ENCODE measurements at places on chromosomes 3 and 15. TPM values are rescaled to one million over a fixed set of nuclear protein-coding genes. Genes with fewer than 3 reads are reported as not detected.
A peak's percentile ranks its signal among the peaks of the same experiment; 100 is the strongest.

Gene SYNM
- total RNA-seq, result 6.7 TPM

Gene FOXL2
- not detected for total RNA-seq

Gene ZNF654
- 11.9 TPM for total RNA-seq

Gene RHOV
- 96.3 TPM for total RNA-seq

Gene GRM2
- total RNA-seq, result 1.9 TPM

GRCh38 chr15:69511015-69511414, 58.4 kb downstream of the RPLP1 start:
- no peak overlapping the region for H3K4me3 ChIP-seq
- H3K27me3 ChIP-seq, result no peaks in the 10 kb centered on the region
- no peak overlapping the region for H3K27ac ChIP-seq

DNA sequence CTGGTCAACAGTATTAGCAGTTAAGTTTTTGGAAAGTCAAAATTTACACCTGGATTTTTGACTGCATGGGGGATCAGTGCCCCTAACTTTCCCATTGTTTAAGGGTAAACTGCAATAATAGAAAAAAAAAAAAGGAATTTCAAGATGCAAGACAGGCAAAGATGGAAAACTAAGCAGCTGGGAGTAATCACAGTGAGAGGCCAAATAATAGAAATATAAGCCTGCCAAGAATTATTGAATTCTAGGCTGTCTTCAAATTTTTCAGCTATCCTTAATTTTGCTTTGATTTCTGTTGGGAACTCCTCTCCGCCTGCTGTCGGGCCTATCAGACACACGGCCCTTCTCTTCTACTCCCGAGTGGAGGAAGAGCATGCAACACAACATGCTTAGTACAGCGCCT, 215.5 kb upstream of the LMCD1 start:
- no peaks in the 10 kb centered on the region for H3K27me3 ChIP-seq
- H3K36me3 ChIP-seq, result no peaks in the 10 kb centered on the region
- no peak overlapping the region for H3K27ac ChIP-seq
- DNase-seq, result no peak

GRCh38 chr3:153291059-153291685, 129.1 kb downstream of the RAP2B start:
- no peaks in the 10 kb centered on the region for H3K36me3 ChIP-seq
- no peak overlapping the region for H3K27ac ChIP-seq
- no peak for DNase-seq

- H3K27ac ChIP-seq, result peak overlapping the region; percentile 33
- H3K4me3 ChIP-seq, result no peak overlapping the region
- no peaks in the 10 kb centered on the region for H3K27me3 ChIP-seq
- no peak for DNase-seq
- H3K36me3 ChIP-seq, result no peaks in the 10 kb centered on the region
These were observed 3.8 kb downstream of the IL1RAP start for GRCh38 chr3:190517687-190518086.

GRCh38 chr3:79369306-79369705, 398.5 kb downstream of the ROBO1 start:
- no peak overlapping the region for H3K27ac ChIP-seq
- DNase-seq, result no peak
- H3K4me3 ChIP-seq, result no peak overlapping the region

- H3K36me3 ChIP-seq, result no peaks in the 10 kb centered on the region
- peaks cover 22% of the 10 kb centered on the region for H3K4me1 ChIP-seq
- peak overlapping the region; percentile 39 for H3K27ac ChIP-seq
- no peak for DNase-seq
These were observed 35.2 kb downstream of the BDH1 start for GRCh38 chr3:197520311-197521276.

DNA sequence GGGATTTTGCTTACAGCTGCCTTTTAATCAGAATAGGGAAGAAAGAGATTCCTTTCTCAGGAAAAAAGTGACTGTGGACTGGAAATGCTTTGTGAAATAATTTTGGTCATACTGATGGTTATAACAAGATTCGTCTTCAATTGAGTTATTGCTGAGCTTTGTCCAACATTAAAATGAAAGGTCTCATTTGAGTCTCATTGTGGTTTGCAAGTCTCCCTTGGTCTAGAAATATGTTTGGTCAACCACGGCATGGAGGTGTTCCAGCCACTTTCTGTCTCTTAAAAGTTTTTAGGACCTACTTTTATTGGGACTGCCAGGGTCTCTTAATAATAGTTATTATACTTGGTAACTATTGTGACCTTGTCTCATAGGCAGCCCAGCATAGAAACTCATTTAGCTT, 15.3 kb downstream of the FLNB start:
- peaks cover 72% of the 10 kb centered on the region for H3K4me1 ChIP-seq
- no peak overlapping the region for H3K4me3 ChIP-seq
- DNase-seq, result no peak
- H3K36me3 ChIP-seq, result no peaks in the 10 kb centered on the region
- no peak overlapping the region for H3K27ac ChIP-seq
- no peaks in the 10 kb centered on the region for H3K27me3 ChIP-seq

DNA sequence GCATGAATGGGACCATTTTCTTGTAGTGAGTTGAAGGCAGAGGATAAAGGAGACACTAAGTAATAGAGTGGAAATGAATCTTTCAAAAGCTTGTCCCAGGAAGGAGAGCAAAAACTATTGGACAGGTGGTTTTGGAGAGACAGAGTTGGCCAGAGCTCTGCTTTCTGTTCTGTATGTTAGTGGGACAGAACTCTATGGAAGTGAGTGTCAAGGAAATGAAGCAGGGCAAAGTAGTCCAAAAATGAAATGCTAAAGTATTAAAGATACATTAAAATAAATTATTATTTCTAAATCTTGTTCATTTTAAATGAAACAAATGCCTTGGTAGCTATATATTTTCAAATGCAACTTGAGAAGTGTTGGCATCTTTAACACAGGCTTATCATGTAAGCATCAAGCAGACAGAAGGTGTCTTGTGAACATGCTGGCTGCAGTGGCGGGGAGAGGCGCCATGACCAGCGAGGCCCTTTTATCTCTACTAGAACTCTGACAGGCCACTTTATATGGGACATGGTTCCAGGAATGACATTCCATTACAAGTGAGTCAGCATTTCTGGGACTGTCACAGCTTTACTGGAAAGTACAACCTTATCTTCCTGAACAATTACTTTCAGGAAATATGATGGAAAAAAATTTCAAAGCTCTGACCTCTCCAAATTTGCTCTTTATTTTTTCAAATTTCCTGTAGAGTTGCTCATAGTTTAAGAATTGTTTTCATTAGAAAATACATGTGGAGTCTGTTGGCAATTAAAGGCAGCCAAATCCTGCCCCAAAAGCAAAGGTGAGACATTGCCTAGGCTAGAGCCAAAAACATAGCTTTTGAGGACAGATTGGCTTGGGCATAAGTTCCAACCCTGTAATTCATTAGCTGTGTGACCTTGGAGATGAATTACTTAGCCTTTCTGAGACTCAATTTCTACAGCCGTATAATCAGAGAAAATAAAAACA, 106.5 kb downstream of the ECT2 start:
- no peaks in the 10 kb centered on the region for H3K36me3 ChIP-seq
- no peak for DNase-seq
- no peak overlapping the region for H3K4me3 ChIP-seq
- H3K27me3 ChIP-seq, result no peaks in the 10 kb centered on the region

DNA sequence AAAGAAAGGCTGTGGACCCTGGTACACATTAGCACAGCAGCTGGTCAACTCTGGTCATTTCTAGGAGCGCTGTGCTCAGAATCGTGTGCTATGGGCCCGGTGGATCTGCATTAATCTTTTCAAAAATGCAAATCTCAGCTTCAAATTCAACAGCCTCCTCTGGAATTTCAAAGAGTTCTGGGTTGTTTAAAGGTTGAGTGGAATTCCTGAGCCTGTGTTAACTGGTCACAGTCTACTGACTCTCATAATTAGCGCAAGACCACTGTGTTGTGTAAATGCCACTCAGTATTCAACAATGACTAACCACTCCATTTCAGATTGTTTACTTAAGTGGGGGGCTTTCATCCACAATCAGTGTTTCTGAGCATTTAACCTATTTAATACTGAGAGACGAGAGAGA, 2.7 kb upstream of the ARNT2 start:
- peaks cover 14% of the 10 kb centered on the region for H3K4me1 ChIP-seq
- no peak for DNase-seq

DNA sequence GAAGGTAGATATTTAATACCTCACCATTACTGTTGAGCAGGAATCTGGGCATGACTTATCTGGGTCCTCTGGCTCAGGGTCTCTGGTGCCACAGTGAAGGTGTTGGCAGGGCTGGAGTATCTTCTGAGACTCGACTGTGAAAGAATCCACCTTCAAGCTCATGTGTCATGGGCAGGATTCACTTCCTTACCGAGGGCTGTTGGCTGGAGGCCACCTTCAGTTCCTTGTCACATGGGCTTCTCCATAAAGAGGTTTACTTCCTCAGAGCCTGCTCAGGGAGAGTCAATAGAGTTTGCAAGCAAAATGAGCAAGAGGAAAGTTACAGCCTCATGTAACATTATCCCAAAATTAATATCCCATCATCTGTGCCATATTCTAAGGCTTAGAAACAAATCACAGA, 459.5 kb downstream of the NR2F2 start:
- H3K27ac ChIP-seq, result no peak overlapping the region
- H3K36me3 ChIP-seq, result no peaks in the 10 kb centered on the region
- DNase-seq, result no peak
- H3K4me1 ChIP-seq, result no peaks in the 10 kb centered on the region
- no peaks in the 10 kb centered on the region for H3K27me3 ChIP-seq

- no peak overlapping the region for H3K4me3 ChIP-seq
- no peak overlapping the region for H3K27ac ChIP-seq
- no peaks in the 10 kb centered on the region for H3K4me1 ChIP-seq
- H3K36me3 ChIP-seq, result peaks cover 33% of the 10 kb centered on the region
These were observed 18.0 kb downstream of the ICE2 start for GRCh38 chr15:60460931-60461330.

DNA sequence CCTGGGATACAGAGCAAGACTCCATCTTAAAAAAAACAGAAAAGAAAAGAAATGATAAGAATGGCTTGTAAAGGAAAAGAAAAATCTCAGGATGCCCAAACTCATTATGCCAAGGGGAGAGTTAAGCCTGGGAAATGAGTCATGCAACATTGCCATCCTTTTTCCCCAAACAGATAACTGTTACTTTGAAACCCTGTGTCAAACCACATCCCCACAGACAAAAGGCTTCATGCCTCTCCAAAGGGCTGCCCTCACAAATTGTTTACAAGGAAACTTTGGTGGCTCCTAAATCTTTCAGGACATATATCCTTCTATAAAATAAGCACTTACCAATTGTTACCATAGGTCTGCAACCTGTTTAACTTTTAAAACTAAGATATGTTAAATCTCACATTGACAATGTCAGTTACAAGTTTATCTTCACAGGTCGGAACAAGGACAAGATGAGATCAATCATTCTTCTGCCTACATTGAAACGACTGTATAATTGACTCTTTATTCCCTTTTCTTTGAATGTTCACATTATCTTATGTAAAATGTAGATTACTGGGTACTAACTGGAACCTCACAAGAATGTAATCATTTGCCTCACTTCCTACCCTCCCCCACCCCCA, 18.6 kb upstream of the SENP7 start:
- H3K4me1 ChIP-seq, result no peaks in the 10 kb centered on the region
- no peak overlapping the region for H3K27ac ChIP-seq
- H3K4me3 ChIP-seq, result no peak overlapping the region
- H3K36me3 ChIP-seq, result no peaks in the 10 kb centered on the region
- no peaks in the 10 kb centered on the region for H3K27me3 ChIP-seq
- DNase-seq, result no peak

- no peaks in the 10 kb centered on the region for H3K36me3 ChIP-seq
- DNase-seq, result no peak
- no peak overlapping the region for H3K4me3 ChIP-seq
- H3K27me3 ChIP-seq, result no peaks in the 10 kb centered on the region
- H3K4me1 ChIP-seq, result no peaks in the 10 kb centered on the region
These were observed 21.9 kb upstream of the P2RY13 start for GRCh38 chr3:151351219-151351618.

GRCh38 chr3:160753953-160754352, 2.1 kb upstream of the PPM1L start:
- no peaks in the 10 kb centered on the region for H3K36me3 ChIP-seq
- H3K4me3 ChIP-seq, result peak overlapping the region; percentile 63
- H3K4me1 ChIP-seq, result peaks cover 39% of the 10 kb centered on the region
- DNase-seq, result no peak
- peak overlapping the region; percentile 90 for H3K27ac ChIP-seq

GRCh38 chr3:43347774-43348173, 61.4 kb downstream of the SNRK start:
- peak; percentile 78 for DNase-seq
- no peak overlapping the region for H3K4me3 ChIP-seq
- no peak overlapping the region for H3K27ac ChIP-seq
- no peaks in the 10 kb centered on the region for H3K4me1 ChIP-seq
- H3K36me3 ChIP-seq, result peaks cover 85% of the 10 kb centered on the region

DNA sequence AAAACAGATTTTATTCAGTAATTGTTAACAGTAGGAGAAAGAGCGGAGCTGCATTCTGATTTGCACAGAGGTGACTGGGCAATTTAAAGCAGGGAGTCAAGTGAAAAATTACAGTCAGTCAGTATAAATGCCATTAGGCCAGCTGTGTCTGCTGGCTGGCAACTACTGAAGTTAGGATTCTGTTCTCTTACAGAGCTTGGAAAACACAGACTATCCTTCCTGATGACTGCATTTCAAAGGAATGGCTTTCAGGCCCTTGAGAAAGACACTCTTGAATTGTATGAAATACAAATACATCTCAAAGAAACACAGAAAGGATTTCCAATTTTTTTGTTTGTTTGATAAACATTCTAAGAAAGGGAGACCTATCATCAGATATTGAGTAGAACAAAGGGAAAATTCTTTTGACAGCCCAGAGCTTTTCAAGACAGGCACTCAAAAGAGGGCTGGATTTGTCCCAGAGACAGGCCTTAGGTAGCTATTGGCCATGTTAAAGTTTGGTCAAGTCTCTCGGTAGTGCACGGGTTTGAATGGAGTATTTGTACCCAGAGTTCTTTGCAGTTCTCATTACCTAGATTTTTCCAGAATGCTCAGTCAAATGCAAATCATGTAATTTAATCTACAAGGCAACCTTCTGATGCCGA, 551.2 kb upstream of the CCDC54 start:
- no peak for DNase-seq
- no peak overlapping the region for H3K4me3 ChIP-seq
- H3K27ac ChIP-seq, result no peak overlapping the region
- no peaks in the 10 kb centered on the region for H3K36me3 ChIP-seq
- H3K27me3 ChIP-seq, result no peaks in the 10 kb centered on the region
- H3K4me1 ChIP-seq, result no peaks in the 10 kb centered on the region

DNA sequence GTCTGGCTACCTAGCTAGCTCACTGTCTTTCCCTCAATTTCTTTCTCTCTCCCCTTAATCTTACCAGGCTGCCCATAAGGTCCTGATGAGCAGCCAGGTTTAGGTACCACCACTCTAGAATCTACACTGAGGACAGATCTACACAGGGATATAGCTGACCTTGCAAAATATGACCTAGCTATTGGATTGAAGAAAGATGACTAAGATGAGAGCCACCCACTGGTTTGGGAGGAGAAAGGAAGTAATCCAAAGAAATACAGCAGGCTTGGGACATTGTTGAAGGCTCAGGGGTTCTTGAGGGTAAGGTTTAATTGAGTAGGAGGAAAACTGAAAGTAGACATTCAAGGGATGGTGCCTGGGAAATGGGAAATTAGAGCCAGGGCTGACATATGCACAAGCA, 142.0 kb upstream of the TMC3 start:
- H3K27ac ChIP-seq, result no peak overlapping the region
- H3K4me1 ChIP-seq, result no peaks in the 10 kb centered on the region
- no peak for DNase-seq
- H3K36me3 ChIP-seq, result no peaks in the 10 kb centered on the region

Measured in suprapubic skin (tissue), 4 donors.